ENCODE measurements at places on chromosomes 2 and 18.
A peak's percentile ranks its signal among the peaks of the same experiment; 100 is the strongest.

- DNase-seq, result no peak
Observed at GRCh38 chr2:65662654-65663432, 230.4 kb upstream of the SPRED2 start.

GRCh38 chr2:54409752-54410151 lies 46.4 kb upstream of the SPTBN1 start:
- no peak for DNase-seq

GRCh38 chr18:36942264-36942663 lies 113.3 kb downstream of the KIAA1328 start:
- DNase-seq, result no peak

DNA sequence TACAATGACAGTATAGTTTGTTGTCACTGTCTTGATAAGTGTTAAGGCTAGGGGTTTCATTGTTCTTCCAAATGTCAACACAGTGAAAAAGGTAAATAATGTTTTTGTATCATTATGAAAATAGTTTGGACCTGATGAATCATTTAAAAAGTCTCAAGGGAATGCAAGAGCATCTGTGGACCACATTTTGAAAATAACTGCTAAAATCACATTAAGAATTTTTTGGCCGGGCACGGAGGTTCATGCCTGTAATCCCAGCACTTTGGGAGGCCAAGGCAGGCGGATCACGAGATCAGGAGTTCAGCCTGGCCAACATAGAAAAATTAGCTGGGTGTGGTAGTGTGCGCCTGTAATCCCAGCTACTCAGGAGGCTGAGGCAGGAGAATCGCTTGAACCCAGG lies 10.3 kb downstream of the SCN1A start:
- no peak for DNase-seq

GRCh38 chr2:233178994-233179847 lies 72.3 kb upstream of the ATG16L1 start:
- DNase-seq, result no peak

DNA sequence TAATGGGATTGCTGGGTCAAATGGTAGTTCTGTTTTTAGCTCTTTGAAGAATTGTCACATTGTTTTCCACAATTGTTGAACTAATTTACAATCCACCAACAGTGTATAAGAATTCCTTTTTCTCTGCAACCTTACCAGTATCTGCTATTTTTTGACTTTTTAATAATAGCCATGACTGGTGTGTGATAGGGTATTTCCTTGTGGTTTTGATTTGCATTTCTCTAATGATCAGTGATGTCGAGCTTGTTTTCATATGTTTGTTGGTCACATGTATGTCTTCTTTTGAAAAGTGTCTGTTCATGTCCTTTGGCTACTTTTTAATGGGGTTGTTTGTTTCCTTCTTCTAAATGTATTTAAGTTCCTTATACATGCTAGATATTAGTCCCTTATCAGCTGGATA lies 322.3 kb downstream of the CDH2 start:
- DNase-seq, result no peak

- DNase-seq, result no peak
Observed at GRCh38 chr2:136207030-136207623, 89.2 kb upstream of the CXCR4 start.

GRCh38 chr2:194674043-194674442 lies 983.0 kb upstream of the SLC39A10 start:
- no peak for DNase-seq

DNA sequence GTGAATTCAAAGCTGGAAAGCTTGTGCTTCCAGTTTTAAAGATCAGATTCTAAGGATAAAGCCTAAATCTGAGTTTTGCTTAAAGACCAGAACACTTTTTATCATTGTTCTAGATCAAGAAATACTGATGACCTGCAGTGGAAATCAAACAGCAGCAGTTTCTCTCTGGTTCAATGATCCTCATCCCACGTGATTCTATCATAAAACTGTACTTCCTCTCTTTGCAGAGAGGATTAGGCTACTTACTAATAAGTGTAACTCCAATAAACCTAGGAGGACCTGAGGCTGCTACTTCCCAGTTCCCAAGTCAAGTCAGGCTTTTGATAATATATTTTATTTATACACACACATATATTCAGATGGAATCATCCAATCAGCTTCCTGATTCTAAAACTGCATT lies 81.9 kb downstream of the TCF4 start:
- DNase-seq, result no peak

- DNase-seq, result no peak
Observed at GRCh38 chr2:200454927-200455801, 54.7 kb downstream of the KCTD18 start.

GRCh38 chr2:3823748-3824147 lies 120.4 kb downstream of the DCDC2C start:
- DNase-seq, result no peak

DNA sequence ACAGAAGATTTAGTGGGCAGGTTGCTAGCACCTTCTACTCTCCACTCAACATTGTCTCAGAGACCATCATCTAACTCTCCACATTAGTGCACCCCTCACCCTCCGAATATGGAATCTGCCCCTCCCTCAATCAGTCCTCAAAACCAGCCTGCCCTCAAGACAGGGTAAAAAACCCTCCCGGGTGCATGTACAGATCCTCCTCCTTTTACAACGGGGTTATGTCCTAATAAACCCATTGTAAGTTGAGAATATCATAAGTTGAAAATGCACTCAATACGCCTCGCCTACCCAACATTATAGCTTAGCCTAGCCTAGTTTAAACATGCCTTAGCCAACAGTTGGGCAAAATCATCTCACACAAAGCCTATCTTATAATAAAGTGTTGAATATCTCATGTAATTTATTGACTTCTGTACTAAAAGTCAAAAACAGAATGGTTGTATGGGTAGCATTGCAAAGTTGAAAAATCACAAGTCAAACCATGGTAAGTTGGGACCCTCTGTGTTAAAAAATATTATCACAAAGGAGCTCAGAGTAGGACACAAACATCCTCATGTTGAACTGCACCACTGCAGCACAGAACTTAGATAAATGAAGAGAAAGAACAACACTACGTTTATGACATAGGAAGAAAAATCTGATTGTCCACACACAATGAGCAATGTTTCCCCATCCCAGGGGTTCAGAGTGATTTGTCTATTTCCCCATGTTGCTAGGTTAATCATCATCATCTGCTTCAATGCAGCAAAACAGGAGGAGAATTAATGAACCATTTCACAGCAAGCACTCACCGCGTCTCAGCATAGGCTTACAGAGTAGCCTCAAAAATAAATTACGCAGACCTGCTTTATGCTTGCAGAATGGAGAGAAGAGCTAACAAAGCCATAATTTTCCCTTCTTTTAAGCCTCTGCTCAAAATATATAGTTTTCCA lies 184.1 kb upstream of the ARL4C start:
- no peak for DNase-seq

- no peak for DNase-seq
Observed at GRCh38 chr2:105791229-105791628, 46.5 kb downstream of the NCK2 start.

- DNase-seq, result no peak
Observed at GRCh38 chr18:76230791-76231190, 264.3 kb downstream of the ZNF516 start.

DNA sequence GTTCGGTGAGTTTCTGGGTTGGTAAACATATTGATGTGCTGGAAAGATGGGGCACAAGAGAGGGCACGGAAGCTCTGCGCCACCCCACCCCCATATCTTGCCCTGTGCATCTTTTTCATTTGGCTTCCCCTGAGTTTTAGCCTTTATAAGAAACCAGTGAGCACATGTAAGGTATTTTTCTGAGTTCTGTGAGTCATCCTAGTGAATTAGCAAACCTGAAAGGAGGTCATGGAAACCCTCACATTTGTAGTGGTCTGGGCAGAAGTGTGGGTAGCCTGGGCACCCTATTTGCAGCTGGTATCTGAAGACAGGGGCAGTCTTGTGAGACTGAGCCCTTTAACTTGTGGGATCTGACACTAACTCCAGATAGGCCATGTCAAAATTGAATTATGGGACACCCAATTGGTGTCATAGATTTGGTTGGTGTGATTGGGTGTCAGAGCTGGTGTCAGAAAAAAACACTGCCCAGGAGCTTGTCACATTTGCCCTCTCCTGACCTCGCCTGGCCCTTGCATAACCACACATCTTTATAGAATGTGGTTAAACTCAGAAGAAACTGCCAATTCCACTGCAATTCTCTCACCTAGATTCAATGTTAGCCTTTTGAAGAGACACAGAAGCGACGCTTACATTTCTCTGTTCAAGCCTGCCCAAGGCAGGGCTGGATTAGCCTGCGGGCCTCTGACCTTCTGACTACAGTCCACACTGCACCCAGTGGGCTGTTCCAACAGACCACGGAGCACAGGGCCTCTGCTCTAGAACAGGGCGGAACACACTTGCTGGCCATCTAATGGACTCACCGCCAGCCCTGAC lies 12.0 kb upstream of the GALM start:
- DNase-seq, result peak; percentile 77

- DNase-seq, result no peak
Observed at GRCh38 chr2:234497594-234498235, 834 bp upstream of the ARL4C start.

- DNase-seq, result no peak
Observed at GRCh38 chr2:152782171-152782570, 63.8 kb downstream of the ARL6IP6 start.

DNA sequence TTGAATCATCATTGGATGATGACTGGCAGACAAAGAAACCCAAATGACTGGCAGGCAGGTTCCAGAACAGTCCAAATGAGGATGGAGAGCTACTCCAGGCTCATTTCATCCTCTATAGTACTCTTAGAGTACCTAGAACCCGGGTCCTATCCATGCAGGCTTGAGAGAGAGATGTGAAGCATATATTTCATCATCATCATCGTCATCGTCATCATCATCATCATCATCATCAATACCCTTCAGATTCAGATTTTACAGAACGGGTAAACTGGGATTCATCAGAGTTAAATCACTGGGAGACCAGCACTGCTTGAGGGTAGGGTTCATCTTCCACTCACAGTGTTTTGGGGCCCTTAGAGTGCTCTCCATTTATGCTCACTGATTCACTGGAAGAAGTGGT lies 52.3 kb downstream of the PAX8 start:
- no peak for DNase-seq

GRCh38 chr2:187377340-187377739 lies 70.7 kb downstream of the CALCRL start:
- no peak for DNase-seq

DNA sequence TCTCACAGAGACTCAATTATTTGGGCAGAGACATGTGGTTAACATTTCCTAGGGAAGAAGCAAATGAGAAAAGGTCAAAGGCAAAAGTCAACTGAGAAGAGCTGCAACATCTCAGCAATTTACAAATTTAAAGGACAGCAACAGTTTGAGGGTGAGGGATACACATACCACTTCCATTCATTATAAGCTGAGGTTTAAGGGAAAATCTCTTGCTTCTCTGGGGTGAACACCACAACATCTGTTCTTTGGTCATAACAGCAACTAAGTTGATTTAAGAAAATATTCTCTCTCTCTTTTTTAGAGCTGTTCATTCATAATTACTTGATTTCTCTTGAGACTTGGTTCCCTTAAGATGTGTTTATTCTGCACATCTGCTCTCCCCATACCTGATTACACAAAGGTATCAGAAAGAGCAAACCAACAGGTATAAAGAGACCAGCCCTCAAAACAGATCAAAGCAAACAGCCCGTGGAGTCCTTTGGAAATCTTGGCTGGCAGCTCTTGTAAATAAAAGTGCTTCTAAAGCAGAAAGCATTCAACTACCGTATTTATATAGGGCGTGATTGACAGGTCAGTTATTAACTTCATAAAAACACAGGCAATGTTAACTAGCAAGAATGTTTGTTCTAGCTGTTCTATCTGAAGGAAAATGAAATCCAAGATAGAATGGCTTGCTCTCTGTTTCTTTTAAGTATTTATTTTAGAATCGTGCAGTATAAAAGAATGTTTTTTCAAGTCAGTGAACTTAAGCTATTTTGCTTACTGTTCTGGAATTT lies 132.8 kb downstream of the THADA start:
- no peak for DNase-seq

- no peak for DNase-seq
Observed at GRCh38 chr18:63707816-63708215, 5.1 kb downstream of the SERPINB11 start.

DNA sequence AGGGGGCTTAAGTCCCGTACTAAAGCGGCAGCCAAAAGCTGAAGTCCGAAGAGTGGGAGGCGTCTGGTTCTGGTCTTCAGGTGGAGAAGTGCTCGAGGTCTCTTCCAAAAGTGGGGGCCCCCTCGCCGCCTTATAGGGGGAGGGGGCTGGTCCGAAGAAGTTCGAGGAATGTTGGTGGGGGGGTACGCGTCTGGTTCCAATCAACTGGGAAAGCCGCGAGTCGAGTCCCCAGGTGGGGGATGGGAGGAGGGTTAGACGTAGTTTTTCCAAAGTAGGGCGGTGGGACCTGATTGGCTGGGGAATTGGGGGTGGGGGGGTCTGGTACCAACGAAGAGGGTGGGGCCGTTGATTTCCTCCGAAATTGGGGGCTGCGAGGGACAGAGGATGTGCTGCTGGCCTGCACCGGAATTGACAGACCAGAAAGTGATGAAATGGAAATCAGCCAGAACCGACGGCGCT lies 594 bp downstream of the ITM2C start:
- DNase-seq, result no peak

DNA sequence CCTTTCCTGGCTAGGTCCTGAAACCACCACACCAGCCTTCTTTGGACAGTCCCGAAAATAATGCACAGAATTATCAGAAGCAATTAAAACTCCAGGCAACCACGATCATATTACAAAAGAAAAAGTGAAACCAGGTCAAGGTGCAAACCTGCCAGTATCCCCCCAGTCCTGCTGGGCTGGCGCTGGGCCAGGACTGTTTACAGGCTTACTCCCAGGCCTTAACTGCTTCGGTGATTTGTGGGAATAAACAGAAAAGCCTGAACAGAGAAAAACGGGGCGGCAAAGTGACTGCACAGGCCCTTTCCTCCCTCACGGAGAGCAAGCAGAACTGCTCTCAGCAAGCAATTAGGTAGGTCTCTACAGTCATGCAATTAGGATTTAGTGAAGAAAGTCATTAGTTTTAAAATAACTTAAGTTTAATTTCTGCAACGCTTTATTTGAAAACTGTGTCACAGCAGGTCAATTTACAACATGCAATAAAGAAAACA lies 1.3 kb downstream of the HDAC4 start:
- peak; percentile 72 for DNase-seq

GRCh38 chr2:39667104-39667885 lies 1.6 kb downstream of the TMEM178A start:
- no peak for DNase-seq

- no peak for DNase-seq
Observed at GRCh38 chr2:68686178-68686577, 42.8 kb downstream of the PROKR1 start.

DNA sequence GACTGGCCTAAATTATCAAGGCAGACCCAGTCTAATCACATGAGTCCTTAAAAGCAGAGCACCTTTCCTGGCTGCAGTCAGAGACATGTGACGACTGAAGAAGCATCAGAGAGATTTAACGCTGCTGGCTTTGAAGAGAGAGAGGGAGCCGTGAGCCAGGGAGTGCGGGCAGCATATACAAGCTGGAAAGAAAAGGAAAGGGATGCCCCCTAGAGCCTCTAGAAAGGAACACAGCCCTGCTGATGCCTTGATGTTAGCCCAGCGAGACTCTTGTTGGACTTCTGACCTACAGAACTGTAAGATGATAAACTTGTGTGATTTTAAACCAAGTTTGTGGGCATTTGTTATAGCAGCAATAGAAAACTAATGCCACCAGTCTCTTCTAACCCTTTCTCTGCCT lies 58.1 kb downstream of the HEATR5B start:
- DNase-seq, result no peak

GRCh38 chr2:54954705-54955357 lies 95.4 kb downstream of the RTN4 start:
- no peak for DNase-seq

GRCh38 chr18:6256521-6256920 lies 158.2 kb downstream of the L3MBTL4 start:
- no peak for DNase-seq

Data from activated CD8-positive, alpha-beta memory T cell treated with anti-CD3 and anti-CD28 coated beads, Interleukin-2, amount 10 ng/mL, durations not matched to agents 7 days and 5 days (primary cell).